BJ (cell line): ENCODE measurements at places on chromosomes 12 and 14. TPM values are rescaled to one million over a fixed set of nuclear protein-coding genes. Genes with fewer than 3 reads are reported as not detected.

DNA sequence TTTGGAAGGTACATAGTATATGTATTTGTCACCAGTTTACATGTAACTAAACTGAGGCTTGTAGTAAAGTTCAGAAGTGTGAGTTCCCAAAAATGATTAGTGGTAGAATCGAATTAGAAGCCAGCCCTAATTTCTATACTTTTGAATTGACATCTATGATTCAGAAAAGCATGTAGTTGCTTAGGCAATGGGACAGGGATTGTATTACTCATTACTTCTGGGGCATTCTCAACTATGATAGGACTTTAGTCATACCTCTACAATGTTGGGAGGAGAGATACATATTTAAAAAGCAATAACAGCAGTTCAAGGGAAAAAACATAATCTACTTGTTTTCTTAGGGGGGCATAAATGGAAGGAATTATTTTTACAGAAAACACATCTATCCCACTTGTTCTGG, 277.9 kb upstream of the E2F7 start:
- no peak for DNase-seq

- DNase-seq: no peak
These were observed 346.7 kb upstream of the CCDC196 start for GRCh38 chr14:66139432-66139831.

Gene SDR9C7
- polyA plus RNA-seq: not detected in 2 replicates

GRCh38 chr14:96098309-96098998, 59.3 kb downstream of the C14orf132 start:
- DNase-seq: no peak

DNA sequence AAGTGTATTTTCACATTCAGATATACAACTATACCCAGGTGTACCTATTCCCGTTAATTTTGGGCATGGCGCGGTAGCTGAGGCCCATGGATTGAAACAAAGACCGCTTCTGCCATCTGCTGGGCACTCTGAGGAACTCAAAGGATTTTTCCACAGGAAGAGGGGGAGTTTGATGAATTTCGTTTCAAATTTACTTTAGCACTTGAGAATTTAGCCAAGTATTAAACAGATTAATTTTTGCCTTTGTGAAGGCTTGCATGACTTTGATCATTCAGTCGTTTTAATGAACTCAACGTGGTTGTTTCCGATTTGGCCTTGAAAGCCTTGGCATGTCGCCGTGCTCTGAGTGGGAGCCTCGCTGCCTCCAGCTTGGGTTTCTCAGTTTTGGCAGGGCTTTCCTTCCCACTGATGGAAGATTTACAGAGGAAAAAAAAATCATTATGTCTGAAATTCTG, 153.2 kb upstream of the DDHD1 start:
- no peak for DNase-seq

DNA sequence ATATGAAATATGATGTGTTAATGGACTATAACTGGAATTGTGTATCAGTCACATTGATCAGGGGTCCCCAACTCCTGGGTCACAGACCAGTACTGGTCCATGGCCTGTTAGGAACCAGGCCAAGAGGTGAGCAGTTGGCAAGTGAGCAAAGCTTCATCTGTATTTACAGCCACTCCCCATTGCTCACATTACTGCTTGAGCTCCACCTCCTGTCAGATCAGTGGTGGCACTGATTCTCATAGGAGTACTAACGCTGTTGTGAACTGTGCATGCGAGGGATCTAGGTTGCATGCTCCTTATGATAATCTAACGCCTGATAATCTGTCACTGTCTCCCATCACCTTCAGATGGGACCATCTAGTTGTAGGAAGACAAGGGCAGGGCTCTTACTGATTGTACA, 72.3 kb downstream of the CDK17 start:
- DNase-seq: no peak

DNA sequence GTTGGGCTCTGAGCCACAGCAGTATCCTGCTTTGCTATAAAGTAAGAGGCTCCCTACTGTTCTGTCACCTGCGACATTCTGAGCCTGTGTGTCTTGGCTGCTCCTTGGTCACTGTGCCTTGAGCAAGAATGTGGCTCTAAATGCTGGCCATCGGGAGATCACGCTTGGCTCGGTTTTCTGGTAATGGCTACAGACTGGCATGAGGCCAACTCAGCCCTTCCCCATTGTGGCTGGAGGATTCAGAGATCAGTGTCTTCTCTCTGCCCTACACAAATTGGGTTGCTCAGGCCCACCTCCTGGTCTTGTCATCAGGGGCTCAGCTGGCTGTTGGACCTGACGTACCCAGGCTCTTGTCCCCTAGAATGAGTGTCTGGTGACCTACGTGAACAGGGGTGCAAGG, 94.5 kb downstream of the PLXNC1 start:
- no peak for DNase-seq

DNA sequence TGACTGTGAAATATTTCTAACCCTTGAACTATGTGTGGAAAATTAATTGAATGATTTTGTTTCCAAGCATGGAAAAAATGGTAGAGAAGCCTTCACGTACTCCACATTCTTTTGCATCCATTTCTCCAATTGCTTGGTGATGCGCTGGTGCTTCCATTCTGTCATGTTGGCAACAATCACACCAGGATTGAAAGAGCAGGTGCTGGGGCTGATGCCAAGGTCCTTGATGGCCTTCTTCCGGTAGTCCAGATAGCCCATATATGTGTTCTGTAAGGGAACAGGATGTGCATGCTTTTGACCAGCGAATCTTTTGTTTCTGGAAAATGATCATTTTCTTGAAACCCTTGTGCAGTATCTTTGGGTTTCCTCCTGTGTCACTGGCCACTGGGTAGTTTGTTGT, 28.6 kb downstream of the TDG start:
- no peak for DNase-seq

- no peak for DNase-seq
These were observed 66.9 kb upstream of the GSC start for GRCh38 chr14:94836849-94837248.

GRCh38 chr12:2756756-2757155, 38.0 kb upstream of the FKBP4 start:
- DNase-seq: no peak

Gene PRIMA1
- not detected in 2 replicates for polyA plus RNA-seq
